ENCODE measurements at places on chromosomes 4 and X.

GRCh38 chr4:39319676-39320075 lies 46.5 kb downstream of the RFC1 start:
- no peak overlapping the region for H3K27ac ChIP-seq
- H3K27me3 ChIP-seq, result no peaks in the 10 kb centered on the region
- H3K4me1 ChIP-seq, result no peaks in the 10 kb centered on the region
- H3K36me3 ChIP-seq, result peaks cover 31% of the 10 kb centered on the region
- no peak overlapping the region for H3K4me3 ChIP-seq

DNA sequence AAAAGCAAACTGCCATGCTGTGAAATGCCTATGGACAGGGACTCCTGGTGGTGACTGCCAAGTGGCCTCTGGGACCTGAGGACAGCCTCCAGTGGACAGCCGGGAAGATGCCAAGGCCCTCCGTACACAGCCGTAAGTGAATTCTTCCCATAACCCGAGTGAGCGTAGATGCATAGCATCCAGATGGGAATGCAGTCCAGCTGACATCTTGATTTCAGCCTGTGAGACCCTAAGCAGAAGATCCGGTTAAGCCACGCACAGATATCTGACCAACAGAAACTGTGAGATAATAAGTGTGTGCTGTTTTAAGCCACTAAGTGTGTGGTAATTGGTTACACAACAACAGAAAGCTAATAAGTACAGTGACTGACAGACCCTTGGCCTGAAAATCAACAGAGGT lies 55.9 kb downstream of the TMEM156 start:
- peaks cover 24% of the 10 kb centered on the region for H3K4me1 ChIP-seq
- H3K36me3 ChIP-seq, result peaks cover 23% of the 10 kb centered on the region
- no peak overlapping the region for H3K27ac ChIP-seq

DNA sequence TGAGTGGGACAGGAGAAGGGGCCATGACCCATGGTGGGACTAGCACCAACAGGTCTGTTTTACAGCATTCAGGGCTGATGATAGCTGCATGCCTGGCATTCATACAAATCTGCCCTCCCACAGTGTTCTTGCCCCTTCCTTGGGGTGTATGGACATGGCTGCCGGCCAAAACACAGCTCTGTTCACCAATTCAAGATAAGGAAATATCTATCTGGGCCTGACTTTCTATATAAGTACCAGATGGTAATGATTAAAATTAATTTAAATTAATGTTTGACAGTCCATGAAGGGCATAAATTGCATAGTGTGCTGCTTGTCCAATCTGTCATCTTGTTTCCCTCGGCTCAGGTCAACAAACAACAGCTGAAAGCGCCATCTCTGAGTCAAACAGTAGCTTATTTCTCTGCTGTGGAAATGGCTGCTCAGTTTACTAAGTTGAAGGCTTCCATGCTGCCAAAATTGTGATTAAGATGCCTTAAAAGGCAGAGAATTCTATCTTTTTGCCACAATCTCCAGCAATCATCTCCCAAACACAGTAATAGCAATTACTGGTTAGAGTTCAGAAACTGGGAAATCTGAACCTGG lies 67.0 kb upstream of the TSPAN7 start:
- no peak overlapping the region for H3K27ac ChIP-seq
- H3K4me3 ChIP-seq, result no peak overlapping the region
- H3K4me1 ChIP-seq, result no peaks in the 10 kb centered on the region
- peaks cover 3% of the 10 kb centered on the region for H3K36me3 ChIP-seq
- no peak for DNase-seq

DNA sequence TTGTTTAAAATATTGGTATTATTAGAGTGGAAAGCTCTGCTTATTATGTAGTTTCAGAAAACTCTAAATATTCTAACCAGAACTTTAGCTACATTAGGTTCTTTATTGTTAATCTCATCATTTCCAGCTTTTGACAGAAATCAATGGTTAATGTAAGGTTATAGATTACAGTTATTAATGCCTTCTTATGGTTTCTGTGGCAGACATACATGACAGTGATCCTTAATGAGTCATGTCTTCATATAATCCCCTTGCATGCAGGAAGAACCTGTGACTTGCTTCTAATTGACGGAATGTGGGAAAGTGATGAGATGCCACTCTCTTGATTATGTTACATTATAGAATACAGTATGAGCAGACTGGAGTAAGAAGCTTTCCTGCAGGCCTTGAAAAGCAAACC lies 23.5 kb downstream of the KLHL8 start:
- H3K36me3 ChIP-seq, result peaks cover 2% of the 10 kb centered on the region
- no peak overlapping the region for H3K27ac ChIP-seq
- H3K27me3 ChIP-seq, result no peaks in the 10 kb centered on the region

GRCh38 chr4:114535725-114536124 lies 62.9 kb upstream of the UGT8 start:
- no peak overlapping the region for H3K4me3 ChIP-seq
- no peak overlapping the region for H3K27ac ChIP-seq
- no peak for DNase-seq
- no peaks in the 10 kb centered on the region for H3K4me1 ChIP-seq
- no peaks in the 10 kb centered on the region for H3K36me3 ChIP-seq

GRCh38 chr4:101254776-101255175 lies 92.5 kb downstream of the PPP3CA start:
- no peaks in the 10 kb centered on the region for H3K27me3 ChIP-seq
- DNase-seq, result no peak
- H3K36me3 ChIP-seq, result no peaks in the 10 kb centered on the region
- H3K27ac ChIP-seq, result no peak overlapping the region
- peaks cover 28% of the 10 kb centered on the region for H3K4me1 ChIP-seq
- no peak overlapping the region for H3K4me3 ChIP-seq

- no peak overlapping the region for H3K27ac ChIP-seq
- peaks cover 5% of the 10 kb centered on the region for H3K36me3 ChIP-seq
- H3K27me3 ChIP-seq, result peaks cover 73% of the 10 kb centered on the region
- peak overlapping the region; percentile 29 for H3K4me3 ChIP-seq
- DNase-seq, result no peak
- peaks cover 7% of the 10 kb centered on the region for H3K4me1 ChIP-seq
Observed at GRCh38 chrX:134634691-134635090, 23.6 kb downstream of the PLAC1 start.

- H3K4me1 ChIP-seq, result peaks cover 14% of the 10 kb centered on the region
- H3K27ac ChIP-seq, result no peak overlapping the region
- no peak overlapping the region for H3K4me3 ChIP-seq
- DNase-seq, result no peak
Observed at GRCh38 chrX:51606446-51606845, 12.3 kb downstream of the CENPVL3 start.

DNA sequence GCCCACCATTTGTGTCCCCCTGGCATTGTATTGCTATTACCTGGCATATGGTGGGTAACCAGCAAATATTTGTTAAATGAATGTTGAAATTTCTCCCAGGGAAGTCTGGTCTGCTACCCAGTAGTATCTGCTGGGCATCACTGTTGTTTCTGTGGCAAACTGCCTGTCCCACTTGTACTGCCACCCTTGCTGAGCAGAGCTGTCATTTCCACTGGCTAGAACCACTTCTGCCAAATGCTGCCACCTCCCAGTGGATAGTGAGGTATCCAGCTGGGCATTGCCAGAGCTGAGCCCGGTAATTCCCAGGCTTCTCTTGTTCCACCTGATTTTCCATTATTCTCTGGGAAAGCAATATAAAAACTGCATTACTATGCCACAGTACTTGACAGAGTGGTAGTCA lies 186.7 kb upstream of the NOCT start:
- H3K27me3 ChIP-seq, result no peaks in the 10 kb centered on the region
- no peak for DNase-seq
- H3K36me3 ChIP-seq, result no peaks in the 10 kb centered on the region
- H3K4me3 ChIP-seq, result no peak overlapping the region

DNA sequence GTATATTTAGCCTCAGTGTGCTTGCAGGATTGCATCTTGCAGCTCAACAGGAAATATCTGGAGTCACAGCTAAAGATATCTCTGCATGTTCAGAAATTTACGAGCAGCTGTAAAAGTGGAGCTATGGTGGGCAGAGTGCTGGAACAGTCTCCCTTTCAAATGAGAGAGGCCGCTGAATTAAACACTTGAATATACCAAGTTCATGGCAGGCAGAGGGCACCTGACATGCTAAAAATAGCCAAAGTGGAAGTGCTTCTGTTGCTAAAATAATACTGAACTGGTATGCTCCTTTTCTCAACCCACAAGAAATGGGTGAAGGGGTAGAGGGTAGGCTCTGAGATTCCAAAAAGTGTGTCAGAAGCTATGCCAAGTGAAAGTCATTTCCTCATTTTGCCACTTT lies 98.1 kb downstream of the MGST2 start:
- no peak for DNase-seq
- H3K4me3 ChIP-seq, result no peak overlapping the region
- no peaks in the 10 kb centered on the region for H3K4me1 ChIP-seq

GRCh38 chr4:91064157-91064853 lies 937.1 kb downstream of the CCSER1 start:
- no peaks in the 10 kb centered on the region for H3K27me3 ChIP-seq
- no peaks in the 10 kb centered on the region for H3K4me1 ChIP-seq
- no peak overlapping the region for H3K27ac ChIP-seq
- no peak for DNase-seq
- no peaks in the 10 kb centered on the region for H3K36me3 ChIP-seq
- H3K4me3 ChIP-seq, result no peak overlapping the region

GRCh38 chrX:24216827-24217226 lies 67.3 kb downstream of the ZFX start:
- no peak overlapping the region for H3K4me3 ChIP-seq
- no peaks in the 10 kb centered on the region for H3K27me3 ChIP-seq
- no peak overlapping the region for H3K27ac ChIP-seq
- peaks cover 3% of the 10 kb centered on the region for H3K36me3 ChIP-seq

DNA sequence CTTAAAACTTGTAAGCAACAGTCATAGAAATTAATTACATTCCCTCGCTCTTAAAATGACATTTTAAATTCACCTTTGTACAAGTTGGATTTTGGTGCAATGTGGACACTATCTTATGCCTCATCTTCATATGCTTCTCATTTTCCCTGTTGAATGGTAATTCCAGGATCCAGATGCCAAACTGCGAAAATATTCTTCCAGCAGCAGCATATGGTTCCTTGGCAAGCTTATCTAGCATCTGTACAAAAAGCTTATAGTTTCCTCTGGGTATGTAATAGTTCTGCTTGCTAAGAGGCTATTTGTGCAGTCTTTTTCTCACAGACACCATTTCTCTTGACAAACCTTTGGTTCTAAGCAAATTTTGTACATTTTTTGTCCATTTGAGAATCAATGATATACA lies 2079.7 kb upstream of the AGA start:
- H3K4me1 ChIP-seq, result no peaks in the 10 kb centered on the region
- no peak overlapping the region for H3K4me3 ChIP-seq
- no peak overlapping the region for H3K27ac ChIP-seq
- H3K27me3 ChIP-seq, result no peaks in the 10 kb centered on the region

DNA sequence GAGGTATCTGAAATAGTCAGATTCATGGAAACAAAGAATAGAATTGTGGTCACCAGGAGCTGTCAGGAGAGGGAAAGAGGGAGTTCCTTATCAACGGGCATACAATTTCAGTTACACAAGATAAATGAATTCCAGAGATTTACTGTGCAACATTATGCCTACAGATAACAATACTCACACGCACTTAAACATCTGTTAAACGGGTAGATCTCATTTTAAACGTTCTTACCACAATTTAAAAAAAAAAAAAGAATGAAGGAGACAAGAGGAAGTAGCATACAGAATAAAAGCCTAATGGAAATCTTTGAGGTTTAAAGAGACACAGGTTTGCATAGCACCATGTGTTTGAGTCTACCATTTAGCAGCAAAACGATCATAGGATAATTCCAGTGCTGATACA lies 298.0 kb downstream of the DKK2 start:
- H3K36me3 ChIP-seq, result no peaks in the 10 kb centered on the region
- no peak overlapping the region for H3K27ac ChIP-seq
- no peak for DNase-seq
- H3K27me3 ChIP-seq, result no peaks in the 10 kb centered on the region
- no peak overlapping the region for H3K4me3 ChIP-seq

GRCh38 chrX:118215346-118215745 lies 98.7 kb upstream of the KLHL13 start:
- H3K4me3 ChIP-seq, result no peak overlapping the region
- DNase-seq, result no peak
- peaks cover 20% of the 10 kb centered on the region for H3K27me3 ChIP-seq
- no peak overlapping the region for H3K27ac ChIP-seq

Measured in activated T-cell treated with anti-CD3 and anti-CD28 coated beads, Interleukin-2, amount 50 U/mL, for 72 hours (primary cell).